ENCODE measurements at places on chromosomes 12 and 14.

- no peak for DNase-seq
Observed at GRCh38 chr12:84741692-84742091, 170.9 kb downstream of the SLC6A15 start.

DNA sequence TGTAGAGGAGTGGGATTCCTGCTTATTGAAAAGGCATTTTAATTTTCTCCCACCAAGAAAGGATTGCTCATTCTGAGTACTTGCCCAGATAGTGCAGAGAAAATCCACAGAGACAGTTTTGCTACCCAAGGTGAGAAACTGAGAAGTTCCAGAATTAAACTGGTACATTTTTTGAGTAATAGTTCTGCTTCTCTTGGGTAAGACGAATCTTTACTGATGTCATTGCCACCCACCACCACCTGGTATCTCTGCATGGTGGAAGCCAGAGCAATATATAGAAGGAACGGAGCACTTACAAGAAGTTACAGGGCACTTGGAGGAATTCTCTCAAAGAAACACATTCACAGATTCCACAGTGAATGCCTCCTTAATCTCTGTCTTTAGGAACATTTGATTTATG lies 20.7 kb upstream of the FRMD6 start:
- no peak for DNase-seq

GRCh38 chr12:11758510-11759493 lies 109.3 kb downstream of the ETV6 start:
- no peak for DNase-seq

DNA sequence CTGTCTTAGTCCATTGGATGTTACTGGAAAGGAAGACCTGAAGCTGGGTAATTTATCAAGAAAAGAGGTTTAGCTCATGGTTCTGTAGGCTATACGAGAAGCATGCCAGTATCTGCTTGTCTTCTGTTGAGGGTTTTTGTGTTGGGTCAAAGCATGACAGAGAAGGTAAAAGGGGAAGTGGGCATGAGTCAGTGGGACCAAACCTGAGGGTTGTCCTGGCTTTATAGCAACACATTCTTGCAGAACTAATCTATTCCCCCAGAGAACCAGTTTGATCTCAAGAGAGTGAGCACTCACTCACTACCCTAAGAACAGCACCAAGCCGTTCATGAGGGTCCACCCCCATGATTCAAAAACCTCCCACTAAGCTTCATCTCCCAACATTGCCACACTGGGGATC lies 19.0 kb upstream of the KRAS start:
- DNase-seq = no peak

GRCh38 chr14:65348137-65348536 lies 64.4 kb upstream of the FUT8 start:
- no peak for DNase-seq

GRCh38 chr14:91138511-91139359 lies 24.9 kb downstream of the DGLUCY start:
- no peak for DNase-seq

GRCh38 chr12:69161829-69162228 lies 77.5 kb upstream of the CPSF6 start:
- no peak for DNase-seq

GRCh38 chr12:51820526-51821439 lies 27.7 kb downstream of the FIGNL2 start:
- DNase-seq = no peak

- DNase-seq = no peak
Observed at GRCh38 chr12:89020689-89021088, 331.6 kb downstream of the DUSP6 start.

DNA sequence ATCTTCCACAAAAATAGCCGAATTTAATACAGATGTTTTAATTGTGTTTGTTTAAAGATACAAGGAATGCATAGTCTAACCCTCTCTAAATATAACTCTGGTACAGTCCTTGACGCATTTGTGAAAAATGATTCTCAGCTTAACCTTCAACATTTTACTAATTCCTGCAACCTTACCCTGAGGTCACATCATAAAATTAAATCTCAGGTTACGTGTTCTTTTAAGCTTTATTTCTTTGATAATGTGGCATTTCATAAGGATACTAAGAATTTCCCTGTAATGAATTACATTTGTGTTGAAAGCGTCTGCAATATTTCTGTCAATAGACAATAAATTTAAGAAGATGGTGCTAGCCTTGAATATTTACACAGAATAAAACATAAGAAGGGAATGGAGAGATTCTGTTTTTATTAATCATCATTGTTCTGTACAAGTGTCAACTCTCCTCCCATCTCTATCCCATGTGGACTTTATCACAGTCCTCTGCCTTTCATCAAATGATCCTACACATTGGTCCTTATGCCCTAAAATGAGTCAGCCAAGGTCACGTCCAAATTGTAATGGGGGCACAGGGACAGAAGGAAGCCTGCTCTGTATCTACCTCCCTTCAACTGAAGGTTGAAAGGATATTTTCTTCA lies 769.3 kb upstream of the FLRT2 start:
- no peak for DNase-seq

GRCh38 chr14:56417173-56417572 lies 162.4 kb upstream of the TMEM260 start:
- DNase-seq = no peak

DNA sequence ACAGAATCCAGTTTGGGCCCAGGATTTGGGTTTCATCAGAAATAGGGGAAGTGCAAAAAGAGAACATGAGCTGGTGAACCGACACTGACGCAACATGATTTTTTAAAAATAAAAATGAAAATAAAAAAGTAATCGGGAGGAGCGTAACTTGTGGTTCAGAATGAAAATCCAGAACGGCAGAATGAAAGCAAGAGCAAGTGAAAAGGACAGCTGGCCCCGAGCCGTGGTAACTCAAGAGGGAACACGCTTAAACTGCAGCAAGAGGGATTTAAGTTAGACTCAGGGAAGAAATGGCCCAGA lies 1.6 kb downstream of the SLC6A12 start:
- DNase-seq = no peak

DNA sequence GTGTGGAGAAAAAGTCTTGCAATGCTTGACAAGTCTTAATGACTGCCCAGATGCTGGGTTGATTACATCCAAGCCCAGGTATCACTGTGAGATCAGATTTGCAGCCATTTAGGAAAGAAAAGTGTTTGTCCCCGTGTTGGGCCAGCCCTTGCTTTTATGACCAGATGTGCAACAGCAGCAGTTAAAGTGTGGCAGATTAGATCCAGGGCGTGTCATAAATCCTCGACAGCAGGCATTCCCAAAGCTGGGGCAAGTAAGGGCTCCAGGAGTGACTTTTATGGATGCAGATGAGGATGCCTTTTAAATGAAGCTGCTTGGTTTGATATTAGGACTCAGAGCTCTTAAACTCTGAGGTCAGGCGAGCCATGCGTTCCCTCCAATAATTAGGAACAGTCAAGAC lies 1.7 kb downstream of the SMOC1 start:
- DNase-seq = no peak
